ENCODE measurements at places on chromosomes 6 and 20. TPM values are rescaled to one million over a fixed set of nuclear protein-coding genes. Genes with fewer than 3 reads are reported as not detected.

FRMD1 gene
- polyA plus RNA-seq, result 8.0 TPM

CDSN gene
- 0.32 TPM for polyA plus RNA-seq

SLC16A10 gene
- 9.0 TPM for polyA plus RNA-seq

GJA10 gene
- not detected for polyA plus RNA-seq

RNF182 gene
- polyA plus RNA-seq, result 6.8 TPM

CST1 gene
- 0.96 TPM for polyA plus RNA-seq

CUL9 gene
- 101 TPM for polyA plus RNA-seq

MYL9 gene
- 594 TPM for polyA plus RNA-seq

Data from testis (tissue), 5 donors.